ENCODE measurements at places on chromosomes 1 and 21. TPM values are rescaled to one million over a fixed set of nuclear protein-coding genes. Genes with fewer than 3 reads are reported as not detected.

GRCh38 chr1:21175324-21175669 lies 1.4 kb downstream of the EIF4G3 start:
- peak; percentile 78 for DNase-seq

DNA sequence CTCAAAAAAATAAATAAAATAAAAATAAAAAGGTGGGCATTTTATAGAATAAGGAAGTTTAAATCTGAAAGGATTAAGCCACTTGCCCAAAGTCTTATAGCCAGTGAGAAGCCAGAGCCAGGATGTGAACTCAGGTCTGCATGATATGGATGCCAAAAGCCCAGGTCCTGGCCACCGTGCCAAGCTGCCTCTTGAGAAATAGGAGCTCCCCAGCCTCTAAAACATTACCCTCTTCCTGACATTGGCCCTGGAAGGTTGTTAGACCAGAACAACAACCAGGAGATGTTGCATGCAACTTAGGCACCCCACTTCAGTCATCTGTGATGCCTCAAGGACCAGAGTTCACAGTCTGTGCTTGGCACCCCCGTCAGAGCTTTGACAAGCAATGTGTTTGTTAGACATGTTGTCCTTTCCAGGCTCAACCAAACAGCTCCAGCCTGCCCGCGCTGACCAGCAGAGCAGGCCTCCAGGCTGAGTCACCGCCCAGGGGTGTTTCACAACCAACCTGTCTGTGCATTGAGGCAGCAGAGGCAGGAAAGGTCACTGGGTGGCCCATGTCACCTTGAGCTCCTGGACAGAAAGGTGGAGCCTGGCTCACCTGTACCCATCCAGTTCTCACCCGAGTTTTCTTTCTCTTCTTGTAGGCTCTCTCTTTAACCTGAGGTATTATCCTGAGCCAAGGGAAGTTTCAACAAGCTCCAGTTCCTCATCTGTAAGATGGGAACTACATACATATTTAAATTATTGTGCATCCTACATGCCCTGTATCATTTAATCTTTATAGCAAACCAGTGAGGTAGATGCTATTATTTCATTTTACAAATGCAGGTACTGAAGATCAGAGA lies 14.9 kb upstream of the MED18 start:
- peak; percentile 45 for DNase-seq

DNA sequence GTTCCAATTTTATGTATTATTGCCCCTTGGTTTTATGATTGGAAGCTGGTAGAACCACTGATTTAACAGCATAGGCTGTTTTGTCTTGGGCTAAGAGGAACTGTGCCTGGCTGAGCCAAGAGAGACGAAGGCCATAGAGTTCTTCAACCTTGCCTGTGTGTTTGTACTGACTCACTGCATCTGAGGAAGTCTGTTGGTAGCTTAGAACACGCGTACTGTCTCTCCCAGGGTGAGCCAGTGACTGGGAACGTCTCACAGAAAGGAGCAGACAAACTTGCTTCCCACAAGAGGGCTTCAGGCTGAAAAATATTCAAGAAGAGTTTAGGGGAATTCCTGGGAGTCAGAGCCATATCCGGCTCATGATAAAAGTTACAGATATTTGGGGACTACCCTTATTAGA lies 14.9 kb downstream of the TMEM51 start:
- no peak for DNase-seq

DNA sequence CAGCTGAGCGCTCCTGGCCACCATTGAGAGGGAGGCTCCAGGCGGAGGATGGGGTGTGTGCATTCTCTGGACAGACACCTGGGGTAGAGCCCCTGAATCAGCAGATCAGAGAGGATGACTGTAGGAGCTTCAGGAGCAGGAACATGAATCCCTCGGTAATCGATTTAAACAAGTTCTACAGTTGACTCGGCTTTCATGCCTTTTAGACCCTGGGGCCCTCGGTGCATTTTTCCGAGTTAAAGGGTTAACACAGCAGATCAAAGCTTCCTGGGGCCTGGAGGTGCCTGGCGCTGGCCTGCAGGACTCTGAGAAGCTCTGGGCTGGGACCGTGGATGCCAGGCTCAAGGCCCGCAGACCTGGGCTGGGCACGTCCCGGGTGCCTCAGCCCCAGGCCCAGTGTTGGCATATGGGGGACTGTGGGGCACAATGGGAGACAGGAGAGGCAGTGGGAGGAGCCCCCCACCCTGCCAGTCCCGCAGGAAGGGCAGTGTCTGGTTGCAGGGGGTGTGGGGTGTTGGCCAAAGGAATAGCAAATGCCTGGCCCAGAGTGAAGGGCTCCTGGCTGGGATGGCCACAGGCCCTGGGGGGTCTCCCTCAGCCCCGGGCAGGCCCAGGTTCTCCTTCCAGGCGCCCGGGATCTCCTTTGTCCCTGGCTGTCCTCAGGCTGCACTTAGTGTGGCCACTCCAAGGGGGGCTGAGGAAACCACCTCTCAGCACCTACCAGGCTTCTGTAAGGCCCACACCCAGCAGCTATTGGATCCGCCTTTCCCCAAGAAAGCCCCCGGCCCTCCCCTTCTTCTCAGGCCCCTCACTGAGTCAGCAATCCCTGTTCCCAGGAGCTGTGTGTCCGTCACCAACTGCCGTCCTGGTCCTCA lies 40.1 kb downstream of the SLX9 start:
- no peak for DNase-seq

DNA sequence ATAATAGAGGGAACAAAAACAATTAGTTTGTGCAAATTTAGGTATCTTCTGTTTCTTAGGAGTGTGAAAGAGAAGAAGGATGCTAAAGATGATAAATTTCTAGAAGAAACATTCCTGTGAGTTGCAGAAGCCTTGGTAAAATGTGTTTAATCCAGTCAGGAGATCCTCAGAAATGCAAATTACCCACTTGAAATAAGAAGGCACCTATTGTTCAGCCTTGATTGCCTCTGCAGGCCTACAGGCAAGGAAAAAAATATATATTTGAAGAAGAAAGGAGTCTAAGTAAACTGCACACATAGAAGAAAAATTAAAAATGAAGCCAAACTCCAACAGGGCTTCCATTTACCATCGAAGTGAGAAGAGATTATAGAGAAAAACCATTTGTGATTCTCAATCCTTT lies 51.0 kb upstream of the LHX8 start:
- DNase-seq = no peak

GRCh38 chr1:30305519-30305918 lies 417.9 kb downstream of the MATN1 start:
- DNase-seq = no peak

DNA sequence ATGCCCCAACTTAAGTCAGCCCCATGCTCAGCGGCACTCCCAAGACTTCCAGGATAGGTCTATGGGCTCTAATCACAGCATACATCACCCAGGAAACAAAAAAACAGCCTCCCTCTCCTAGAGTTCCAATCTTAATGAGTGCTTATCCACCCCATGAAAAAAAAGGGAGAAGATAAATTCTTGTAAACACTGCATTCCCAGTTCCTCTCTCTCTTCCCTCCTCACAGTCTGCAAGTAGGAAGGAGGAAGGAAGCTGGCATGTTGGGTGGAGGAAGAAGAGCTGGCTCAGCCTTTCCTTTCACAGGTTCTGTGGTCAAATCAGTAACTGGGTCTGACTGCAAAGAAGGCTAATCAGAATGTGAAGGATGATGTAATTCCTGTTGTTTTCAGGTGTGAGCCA lies 69.9 kb upstream of the ZC3H11B start:
- no peak for DNase-seq

DNA sequence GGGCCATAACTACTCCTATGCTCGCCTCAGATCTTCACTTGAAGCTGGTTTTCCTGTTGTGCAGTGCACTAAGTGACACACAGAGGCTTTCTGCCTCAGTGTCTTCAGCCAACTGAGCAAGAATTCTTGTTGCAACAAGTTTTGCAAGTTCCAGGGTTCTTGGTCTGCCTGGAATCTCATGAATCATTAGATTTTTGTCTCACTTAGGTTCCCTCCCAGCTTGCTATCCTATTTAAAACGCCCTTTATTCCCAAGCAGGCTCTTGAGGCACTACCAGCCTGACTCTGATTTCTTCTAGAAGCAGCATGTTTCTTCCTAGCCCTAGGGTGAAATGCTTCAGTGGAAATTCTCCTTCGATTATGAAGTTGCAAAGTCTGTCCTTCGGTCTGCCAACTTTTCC lies 158.8 kb downstream of the C1orf21 start:
- DNase-seq = no peak

- DNase-seq = no peak
Observed at GRCh38 chr1:77385551-77385950, 103.7 kb downstream of the AK5 start.

GRCh38 chr1:180231936-180232335 lies 1.9 kb downstream of the LHX4 start:
- no peak for DNase-seq

GRCh38 chr1:23288671-23289070 lies 55.4 kb downstream of the HNRNPR start:
- DNase-seq = no peak

DNA sequence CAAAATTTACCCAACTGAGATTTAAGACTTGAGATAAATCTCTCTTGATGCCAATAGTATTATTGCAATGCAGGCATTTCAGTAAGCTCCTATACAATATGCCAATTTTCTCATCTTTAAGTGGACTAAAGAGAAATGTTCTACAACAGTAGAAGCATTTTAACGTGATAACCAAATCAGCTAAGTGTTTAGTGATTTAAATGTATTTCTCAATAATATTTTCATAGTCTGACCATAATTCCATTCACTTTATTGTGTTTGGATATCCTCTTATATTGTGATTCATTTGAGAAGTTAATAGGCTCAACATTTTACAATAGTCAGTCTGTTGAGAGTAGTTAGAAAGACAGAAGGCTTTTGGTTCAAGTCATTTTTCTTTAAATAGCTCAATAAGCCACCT lies 44.6 kb upstream of the DR1 start:
- DNase-seq = no peak

GRCh38 chr1:12640237-12640957 lies 3.5 kb upstream of the AADACL4 start:
- DNase-seq = no peak

DNA sequence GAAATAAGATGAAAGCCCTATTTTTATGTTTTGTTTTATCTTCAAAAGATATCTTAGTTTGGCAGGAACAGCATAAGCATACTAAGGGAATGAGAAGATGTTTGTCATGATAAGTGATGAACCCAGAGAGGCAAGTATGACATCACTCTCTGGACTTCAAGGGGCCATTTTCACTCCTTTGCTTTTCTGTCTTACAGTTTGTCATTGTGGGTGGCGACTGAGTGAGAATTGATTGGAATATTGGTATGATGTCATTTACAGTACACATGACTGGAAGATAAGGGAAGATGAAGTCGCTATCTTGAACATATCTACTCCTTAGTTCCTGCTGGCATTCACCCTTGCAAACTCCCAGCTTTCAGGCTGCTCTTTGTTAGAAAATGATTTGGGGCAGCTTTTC lies 258.1 kb upstream of the RAB4A start:
- DNase-seq = no peak

DNA sequence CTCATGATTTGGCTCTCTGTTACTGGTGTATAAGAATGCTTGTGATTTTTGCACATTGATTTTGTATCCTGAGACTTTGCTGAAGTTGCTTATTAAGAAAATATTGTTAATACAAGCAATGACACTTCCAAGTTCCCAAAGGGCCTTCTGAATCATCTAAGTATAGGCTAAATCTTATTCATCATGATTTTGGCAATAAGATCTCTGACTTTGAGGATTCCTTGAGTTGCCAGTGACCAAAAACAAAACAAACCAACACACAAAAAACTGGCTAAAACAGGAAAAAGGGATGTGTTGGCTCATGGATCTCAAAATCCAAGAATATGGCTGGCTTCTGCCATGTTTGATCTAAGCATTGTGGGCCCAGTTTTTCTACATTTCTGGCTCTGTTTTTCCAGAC lies 163.4 kb downstream of the HHIPL2 start:
- DNase-seq = no peak

DNA sequence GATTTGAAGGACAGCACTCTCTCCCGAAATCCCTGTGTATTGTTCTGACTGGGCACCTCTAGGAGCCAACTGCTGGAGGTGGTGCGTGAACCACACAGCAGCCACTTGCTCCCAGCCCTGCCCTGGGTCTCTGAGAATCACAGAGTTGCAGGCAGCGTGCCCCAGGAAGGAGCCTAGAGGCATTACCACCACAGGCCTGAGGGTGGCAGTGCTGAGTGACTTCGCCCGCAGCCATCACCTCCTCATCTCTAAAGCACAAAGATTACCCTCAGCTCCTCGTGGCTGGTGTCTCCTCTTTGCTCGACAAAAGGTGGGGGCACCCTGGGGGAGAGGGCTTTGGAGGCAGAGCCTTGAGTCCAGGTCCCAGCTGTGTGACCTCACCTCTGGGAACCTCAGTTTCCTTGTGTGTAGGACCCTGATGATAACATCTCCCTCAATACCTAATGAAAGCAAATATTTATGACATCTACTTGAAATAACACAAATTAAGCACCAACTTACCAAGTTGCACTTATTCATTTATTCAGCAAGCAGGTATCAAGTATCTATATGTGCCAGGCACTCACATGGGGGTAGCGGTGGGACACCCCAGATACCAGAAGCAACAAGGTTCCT lies 86.3 kb downstream of the VWA5B1 start:
- DNase-seq = peak; percentile 70

DNA sequence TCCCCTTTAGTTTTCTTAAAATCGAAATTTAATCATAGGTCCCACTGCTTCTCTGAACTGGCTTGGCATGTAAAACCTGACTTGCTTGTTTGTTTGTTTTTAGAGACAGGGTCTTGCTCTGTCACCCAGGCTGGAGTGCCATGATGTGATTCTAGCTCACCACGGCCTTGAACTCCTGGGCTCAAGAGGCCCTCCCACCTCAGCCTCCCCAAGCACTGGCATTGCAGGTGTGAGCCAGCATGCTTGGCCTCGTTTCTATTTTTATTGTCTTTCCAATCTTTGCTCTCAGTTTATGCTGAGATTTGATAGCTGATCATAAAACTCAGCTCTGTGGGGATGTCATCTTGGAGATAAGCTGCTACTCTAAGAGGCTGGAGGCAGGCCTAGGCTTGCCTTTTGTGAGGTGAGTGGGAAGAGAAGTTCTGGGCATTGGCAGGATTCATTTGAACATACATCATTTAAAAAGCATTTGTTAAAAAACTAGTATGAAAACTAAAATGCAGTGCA lies 51.5 kb upstream of the GCLM start:
- DNase-seq = no peak

GRCh38 chr1:230563591-230563990 lies 78.7 kb upstream of the COG2 start:
- DNase-seq = no peak

Gene AMY2A
- polyA plus RNA-seq = not detected

Gene PCP4L1
- 0.45 TPM for polyA plus RNA-seq

Gene ARHGAP30
- 1.5 TPM for polyA plus RNA-seq

Gene TRAF3IP3
- 0.63 TPM for polyA plus RNA-seq

Gene LCE2C
- not detected for polyA plus RNA-seq

Gene JAM2
- polyA plus RNA-seq = 27.0 TPM

Gene DAB1
- 2.5 TPM for polyA plus RNA-seq

Gene GJA5
- 57.1 TPM for polyA plus RNA-seq

Gene SPRR2B
- polyA plus RNA-seq = not detected

Gene SEMA4A
- 3.7 TPM for polyA plus RNA-seq

Gene PCBP3
- 1.6 TPM for polyA plus RNA-seq

Gene S100A14
- 4.3 TPM for polyA plus RNA-seq

Gene PYHIN1
- polyA plus RNA-seq = 0.20 TPM

Gene NBPF4
- not detected for polyA plus RNA-seq

Gene TMEM79
- 1.9 TPM for polyA plus RNA-seq

Gene AMY2B
- polyA plus RNA-seq = 20.8 TPM

Gene NPL
- 3.2 TPM for polyA plus RNA-seq

Data from right cardiac atrium (tissue), 5 donors.